ENCODE measurements at places on chromosomes 2 and 18.
A peak's percentile ranks its signal among the peaks of the same experiment; 100 is the strongest.

GRCh38 chr2:33133454-33133952 lies 186.8 kb downstream of the LTBP1 start:
- DNase-seq, result peak; percentile 7

DNA sequence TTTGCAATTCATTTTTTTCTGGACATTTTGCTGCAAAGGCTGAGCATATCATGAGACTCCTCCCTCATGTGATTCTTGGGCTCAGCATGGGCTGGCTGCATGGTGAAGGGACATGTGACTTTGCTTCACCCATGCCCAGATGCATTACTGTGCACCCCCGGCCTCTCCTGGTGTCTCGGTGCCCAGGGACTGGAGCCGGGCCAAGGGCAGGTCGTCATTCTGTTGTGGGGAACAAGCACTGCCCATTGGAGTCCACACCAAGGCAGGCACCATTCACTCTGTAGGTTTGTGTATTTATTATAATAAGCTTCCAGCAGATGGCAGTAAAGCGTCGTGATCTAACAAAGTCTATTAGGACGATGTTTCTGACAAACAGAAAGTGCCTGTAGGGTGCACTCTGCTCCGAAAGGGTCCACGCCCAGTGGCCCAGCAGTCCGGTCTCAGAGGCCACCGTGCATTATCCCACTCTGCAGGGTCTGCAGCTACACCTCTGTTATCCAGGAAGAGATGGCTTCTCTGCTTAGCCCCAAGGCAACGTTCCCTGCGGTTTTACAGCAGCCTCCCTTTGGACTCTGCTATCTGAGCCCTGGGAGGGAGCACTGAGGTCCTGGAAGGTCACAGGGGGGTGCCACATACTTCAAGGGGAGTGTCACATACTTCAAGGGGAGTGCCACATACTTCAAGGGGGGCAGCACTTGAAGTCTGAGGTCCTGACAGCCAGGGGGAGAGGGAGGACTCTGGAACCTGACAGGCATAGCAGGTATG lies 219.6 kb downstream of the TSN start:
- peak; percentile 60 for DNase-seq

DNA sequence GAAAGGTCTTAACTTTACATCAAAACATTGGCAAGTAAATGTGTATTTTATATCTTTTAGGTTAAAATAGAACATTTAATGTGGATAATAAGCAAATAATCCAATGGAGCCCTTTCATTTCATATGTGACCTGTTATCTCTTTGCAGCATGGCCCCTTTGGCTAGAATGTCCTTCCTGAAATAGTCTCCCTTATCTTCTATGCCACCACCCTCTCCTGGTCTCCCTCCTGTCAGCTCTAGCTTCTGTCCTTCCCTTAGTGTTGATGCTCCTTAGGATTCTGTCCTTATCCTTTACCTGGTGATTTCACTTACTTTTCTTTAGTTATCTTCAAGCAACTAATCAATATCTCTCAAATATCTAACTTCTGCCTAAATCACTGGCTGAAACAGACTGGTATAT lies 87.1 kb upstream of the TFCP2L1 start:
- no peak for DNase-seq

DNA sequence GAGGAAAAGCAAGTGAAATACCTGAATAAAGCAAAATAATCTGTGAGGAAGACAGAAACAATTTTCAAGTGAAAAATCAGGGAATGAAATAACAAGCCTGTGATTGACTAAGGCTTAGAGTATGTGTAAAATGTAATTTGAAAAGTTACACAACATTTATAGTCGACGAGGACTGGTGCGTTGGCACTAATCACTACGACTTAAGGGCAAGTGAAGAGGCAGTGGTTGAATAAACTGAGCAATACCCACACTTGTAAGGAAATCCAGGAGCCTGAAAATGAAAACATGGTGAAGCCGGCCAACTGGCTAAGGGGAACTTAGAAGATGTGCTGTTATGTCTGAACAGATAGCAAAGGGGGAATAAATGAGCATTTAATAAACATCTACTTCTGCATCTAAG lies 13.4 kb downstream of the DOK1 start:
- DNase-seq, result no peak
